ENCODE measurements at places on chromosomes 3 and 15.

GRCh38 chr3:25044762-25045710 lies 383.0 kb upstream of the RARB start:
- DNase-seq: no peak

DNA sequence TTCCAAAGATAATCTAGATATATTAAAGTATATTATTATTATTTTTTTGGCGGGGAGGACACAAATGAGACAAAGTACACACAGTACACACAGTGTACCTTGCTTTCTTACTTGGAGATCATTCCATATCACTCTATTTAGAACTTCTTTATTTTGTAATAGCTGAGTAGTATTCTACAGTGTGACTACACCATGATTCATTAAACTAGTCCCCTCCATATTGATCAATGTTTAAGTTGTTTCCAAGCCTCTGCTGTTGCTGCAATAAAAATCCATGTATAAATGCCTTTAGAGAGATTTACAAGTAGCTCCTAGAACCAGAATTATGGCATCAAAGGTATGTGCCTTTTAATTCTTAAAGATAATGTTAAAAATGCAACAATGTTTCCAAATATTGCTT lies 38.8 kb downstream of the PYGO1 start:
- DNase-seq: no peak

DNA sequence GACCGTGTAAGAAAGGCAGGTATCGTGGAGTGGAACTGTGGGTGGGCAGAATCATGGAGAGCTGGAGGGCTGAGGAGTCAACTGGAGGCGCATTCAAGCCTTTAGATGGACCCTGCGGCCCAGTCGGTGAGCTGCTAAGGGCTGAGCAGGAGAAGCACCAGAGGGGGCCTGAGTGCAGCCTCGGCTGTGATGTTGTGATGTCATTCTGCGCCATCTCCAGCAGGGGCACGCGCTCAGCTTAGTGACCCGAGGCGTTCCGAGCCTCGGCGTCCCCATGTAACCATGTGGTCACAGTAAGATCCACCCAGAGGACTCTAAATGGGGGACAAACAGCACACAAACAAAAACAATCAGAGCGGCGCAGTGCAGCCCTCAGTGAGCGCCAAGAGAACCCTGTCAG lies 76.8 kb downstream of the VGLL4 start:
- DNase-seq: no peak

DNA sequence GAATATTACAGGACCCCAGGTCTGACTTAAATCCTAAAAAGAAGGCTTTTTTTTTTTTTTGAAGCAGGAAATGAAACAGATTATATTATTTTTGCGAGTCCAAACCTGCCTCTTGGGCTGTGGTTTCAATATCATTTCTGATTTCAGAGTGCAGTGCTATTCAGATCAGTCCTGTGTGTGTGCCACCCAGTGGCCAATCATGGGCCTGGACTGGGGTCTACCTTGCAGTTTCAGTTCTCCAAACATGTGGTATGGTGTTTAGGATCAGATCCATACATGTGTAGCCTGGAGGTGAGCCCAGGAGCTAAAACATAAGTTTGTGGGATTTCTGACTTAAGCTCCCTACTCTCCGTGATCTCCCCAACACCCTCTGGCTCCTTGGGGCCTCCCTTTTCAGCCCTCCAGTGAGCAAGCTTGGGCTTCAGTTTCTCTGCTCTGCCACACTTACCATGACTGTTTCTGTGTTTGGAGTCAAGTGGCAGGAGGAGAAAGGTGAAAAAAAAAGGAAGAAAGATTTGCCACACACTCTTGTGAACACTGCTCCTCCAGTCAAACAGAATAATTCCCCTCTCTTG lies 12.1 kb upstream of the THSD4 start:
- DNase-seq: no peak

GRCh38 chr3:131048030-131048429 lies 21.4 kb downstream of the NEK11 start:
- no peak for DNase-seq

- no peak for DNase-seq
Observed at GRCh38 chr15:26242565-26243071, 379.5 kb upstream of the ATP10A start.

DNA sequence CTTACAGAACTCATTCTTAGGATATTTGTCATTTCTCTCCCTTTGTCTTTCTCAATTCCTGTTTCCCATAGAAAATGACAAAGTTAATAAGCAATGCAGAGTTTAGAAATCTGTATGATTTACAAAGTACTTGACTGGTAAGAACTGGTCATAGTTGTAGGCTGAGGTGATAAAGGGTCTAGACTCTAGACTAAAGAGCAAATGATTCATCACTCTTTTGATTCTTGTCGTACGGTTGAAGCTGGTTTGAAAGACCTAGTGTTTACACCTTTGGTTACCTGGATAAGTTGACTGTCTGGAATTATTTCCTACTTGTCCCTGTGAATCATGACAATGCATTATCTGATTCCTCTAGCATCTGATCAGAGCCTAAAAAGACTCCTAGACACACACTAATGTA lies 58.9 kb upstream of the TP63 start:
- DNase-seq: no peak

DNA sequence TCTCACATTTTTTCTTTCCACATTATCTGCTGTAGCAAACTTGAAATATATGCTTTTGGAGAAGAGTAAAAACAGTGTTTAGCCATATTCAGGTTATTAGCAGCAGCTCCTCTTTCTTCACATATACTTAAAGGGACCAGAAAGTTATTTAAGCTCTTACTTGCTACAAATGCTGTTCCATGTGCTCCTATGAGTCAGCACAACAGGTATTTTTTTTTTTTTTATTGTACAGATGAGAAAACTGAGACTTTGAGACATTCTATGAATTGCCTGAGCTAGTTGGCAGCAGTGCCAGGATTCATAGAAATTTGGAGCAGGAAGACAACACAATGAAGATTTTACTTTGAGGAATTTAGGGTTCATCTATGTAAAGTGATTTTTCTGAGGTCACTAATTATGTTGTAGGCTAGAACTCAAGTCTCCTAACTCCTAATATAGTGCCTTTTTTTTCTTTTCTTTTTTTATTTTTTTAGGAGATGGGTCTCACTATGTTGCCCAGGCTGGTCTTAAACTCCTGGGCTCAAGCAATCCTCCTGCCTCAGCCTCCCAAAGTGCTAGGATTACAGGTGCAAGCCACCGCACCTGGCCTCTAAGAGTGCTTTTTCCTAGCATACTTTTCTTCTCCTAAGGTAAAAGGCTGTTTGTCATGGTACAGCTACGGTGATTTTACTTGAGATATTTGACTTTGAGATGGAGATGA lies 23.6 kb downstream of the SETD5 start:
- DNase-seq: no peak

GRCh38 chr15:62254137-62254934 lies 89.3 kb upstream of the C2CD4B start:
- DNase-seq: peak; percentile 40

- peak; percentile 50 for DNase-seq
Observed at GRCh38 chr3:157606011-157606851, 103.0 kb upstream of the VEPH1 start.

- DNase-seq: no peak
Observed at GRCh38 chr3:133464573-133464972, 64.7 kb downstream of the BFSP2 start.

GRCh38 chr15:52652984-52653383 lies 26.2 kb downstream of the ATOSA start:
- DNase-seq: no peak

DNA sequence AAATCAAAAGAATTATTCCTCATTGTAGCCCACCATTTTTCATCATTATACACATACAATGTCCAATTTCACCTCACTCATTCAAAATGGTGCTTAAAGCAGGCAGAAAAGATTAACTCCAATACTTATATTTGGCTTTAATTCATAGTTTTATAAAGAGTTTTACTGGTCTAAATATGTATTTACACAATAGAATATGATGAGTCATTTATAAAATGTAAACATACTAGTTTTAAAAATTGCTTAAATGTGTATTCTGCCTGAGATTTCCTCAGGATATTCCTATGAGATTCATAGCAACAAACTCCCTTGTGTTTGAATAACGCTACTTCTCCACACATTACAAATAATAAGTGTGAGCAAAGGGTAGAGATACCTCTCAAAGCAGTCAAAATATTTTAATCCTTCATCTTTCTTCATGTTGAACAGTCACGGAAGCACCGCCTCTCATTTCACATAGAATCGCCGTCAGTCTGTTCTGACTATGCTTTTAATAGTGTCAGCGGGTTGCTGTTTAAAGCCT lies 75.7 kb upstream of the GBE1 start:
- no peak for DNase-seq

DNA sequence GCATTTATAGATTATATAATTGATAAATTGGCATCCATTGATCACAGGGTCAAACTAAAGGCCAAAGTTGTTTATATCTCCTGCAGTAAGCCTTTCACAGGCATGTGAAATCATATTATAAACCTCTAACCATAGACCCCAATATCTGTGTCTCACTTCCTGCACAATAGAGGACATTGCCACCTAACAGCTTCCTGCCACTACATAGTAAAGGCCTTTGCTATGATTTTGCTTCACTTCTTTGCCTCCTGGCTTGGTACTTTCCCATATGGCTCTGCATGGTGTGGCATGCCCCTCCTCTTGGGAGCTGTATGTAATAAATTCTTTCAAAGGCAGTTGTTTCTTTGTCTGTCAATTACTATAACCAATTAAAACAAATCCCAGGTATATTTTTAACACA lies 20.4 kb downstream of the ZNF662 start:
- no peak for DNase-seq

DNA sequence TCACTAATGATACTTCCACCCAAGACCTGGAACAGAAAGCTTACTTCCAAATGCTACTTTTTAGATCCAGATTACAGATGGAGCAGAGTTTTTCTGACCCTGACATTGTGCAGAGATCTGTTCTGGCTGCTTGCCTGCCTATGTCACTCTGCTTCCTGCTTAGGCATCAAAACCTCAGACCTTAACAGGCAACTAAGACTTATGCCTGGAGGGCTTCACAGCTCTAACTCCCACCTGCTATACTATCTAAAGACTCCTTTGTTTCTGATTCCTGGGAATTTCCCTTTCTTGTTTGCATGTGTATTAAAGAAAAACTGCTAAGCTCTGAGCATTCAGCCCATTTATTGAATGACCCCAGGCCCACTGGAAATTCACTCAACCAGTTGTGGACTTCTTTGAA lies 157.4 kb upstream of the NPHP3 start:
- DNase-seq: no peak

GRCh38 chr15:52532427-52532826 lies 3.7 kb upstream of the MYO5A start:
- no peak for DNase-seq

DNA sequence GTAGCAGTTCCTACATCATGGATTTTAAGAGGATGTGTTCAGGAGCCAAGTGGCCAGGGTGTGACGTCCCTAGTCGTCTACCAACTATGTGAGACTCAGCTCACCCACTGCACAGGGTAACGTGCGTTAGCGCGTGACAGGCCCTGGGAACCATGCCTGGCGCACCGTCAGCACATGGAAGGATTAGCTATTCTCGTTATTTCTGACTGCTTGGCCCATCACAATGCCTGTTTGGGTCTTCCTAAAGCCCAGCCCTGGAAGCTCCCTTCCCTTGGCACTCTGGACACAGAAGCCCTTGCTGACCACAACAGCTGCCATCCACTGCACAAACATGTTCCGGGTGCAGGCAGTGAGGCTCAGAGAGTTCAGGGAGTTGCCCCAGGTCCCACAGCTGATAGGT lies 91.0 kb upstream of the RPL32 start:
- no peak for DNase-seq

- DNase-seq: peak; percentile 41
Observed at GRCh38 chr3:72338942-72339669, 509.1 kb downstream of the SHQ1 start.

DNA sequence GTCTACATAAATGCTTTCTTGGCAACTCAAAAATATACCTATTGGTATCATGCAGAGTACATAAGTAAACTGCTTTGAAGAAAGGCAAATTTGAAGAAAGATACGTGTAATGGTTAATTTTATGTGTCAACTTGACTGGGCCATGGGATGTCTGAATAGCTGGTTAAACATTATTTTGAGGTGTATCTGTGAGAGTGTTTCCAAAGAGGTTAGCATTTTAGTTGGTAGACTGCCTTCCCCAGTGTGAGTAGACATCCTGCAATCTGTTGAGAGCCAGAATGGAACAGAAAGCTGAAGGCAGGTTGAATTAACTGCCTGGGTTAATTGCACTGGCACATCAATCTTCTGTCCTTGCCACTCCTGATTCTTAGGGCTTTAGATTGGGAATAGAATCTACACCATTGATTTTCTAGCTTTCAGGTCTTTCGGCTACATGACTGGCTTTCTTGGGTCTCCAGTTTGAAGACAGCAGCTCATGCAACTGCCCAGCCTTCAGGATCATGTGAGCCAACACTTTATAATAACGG lies 98.3 kb downstream of the CMSS1 start:
- no peak for DNase-seq

DNA sequence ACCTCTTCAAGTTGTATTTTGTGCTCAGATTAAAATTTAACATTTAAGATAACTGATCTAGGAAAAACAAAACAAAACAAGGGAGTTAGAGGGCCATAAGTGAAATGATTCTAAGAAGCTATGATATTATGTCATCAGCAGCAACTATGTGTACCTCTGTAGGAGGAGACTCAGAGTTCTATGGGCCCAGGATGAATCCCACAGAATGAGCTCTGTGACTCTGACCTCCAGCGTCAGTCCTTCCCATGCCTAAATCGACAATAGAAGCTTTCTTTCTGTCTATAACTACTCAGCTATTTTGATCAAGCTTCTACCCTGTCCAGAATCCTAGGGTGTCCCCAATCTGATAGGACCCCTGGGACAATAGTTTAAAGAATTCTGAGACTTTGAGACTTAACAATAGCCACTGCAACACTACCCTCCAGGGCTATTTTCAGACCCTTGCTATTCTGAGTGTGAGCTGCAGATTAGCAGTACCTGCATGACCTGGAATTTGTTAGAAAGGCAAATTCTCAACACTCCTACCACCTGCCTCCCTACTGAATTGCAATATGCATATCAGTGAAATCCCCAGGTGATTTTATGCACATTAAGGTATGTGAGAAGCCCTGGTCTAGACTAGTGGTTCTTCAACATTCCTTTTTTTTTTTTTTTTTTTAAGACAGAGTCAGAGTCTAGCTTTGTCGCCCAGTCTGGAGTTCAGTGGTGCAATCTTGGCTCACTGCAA lies 66.7 kb downstream of the ARHGAP31 start:
- DNase-seq: no peak

DNA sequence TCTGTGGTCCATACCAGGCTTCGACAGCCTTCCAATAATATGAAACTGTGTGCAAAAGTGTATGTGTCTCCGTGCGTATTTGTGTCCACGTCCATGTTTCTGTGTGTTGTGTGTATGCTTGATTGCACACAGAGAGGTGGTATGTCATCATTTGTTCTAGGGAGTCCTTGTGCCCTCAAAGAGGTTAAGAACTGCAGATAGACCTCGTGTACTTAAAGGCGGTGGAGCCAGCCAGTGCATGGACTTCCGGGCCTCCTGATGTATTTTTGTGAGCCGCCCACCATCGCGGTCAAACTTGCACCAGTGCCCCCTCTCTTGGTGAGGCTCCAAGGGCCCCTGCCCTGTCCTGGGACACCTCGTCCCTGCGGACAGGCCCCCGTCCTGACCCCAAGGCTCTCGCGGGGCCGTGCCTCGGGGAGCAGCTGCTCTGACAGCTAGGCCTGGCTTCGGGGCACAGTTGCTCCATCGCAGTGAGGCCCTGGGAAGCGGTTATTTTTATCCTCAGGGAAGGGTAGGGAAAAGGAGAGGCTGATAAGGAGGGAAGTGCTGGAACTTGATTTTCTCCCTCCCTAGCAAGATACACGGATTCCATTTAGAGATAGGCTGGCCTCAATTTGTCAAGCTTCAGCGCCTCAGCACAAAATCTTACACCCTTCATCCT lies 1.2 kb upstream of the RYK start:
- no peak for DNase-seq

Data from 8988T (cell line).